Omental fat pad (tissue), 4 donors: ENCODE measurements at places on chromosomes 4 and X. TPM values are rescaled to one million over a fixed set of nuclear protein-coding genes. Genes with fewer than 3 reads are reported as not detected.

Gene GJB1
- total RNA-seq, result 0.31 TPM

Gene PCDH7
- 0.96 TPM for total RNA-seq

Gene TCEAL6
- total RNA-seq, result not detected

Gene CTAG1B
- not detected for total RNA-seq

Gene SUPT20HL1
- not detected for total RNA-seq

Gene SLC4A4
- total RNA-seq, result 8.4 TPM

Gene LEF1
- 2.2 TPM for total RNA-seq

Gene ATP5ME
- total RNA-seq, result 97.7 TPM

Gene CT55
- not detected for total RNA-seq

DNA sequence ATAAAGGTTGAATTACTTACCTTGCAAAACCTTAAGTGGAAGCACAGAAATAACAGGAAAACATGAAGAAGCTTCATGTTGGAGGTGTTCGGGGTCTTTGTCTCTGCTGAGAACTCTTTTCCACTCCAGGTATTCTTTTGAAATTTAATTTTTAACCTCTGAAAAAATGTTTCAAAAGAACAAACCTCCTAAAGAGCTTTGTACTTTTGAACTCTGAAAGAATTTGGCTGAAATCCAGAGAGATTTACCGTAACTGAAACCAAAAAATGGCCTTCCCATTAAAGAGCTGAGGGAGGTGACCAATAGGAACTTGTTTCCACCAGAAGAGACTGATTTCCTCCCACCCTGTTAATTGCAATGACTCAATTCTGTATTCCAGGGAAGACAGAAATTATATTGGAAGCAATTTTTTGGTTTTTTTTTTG, at the start of gene CFI:
Gene CFI (minus strand): TSS at position 105 of the 425 bp plus-strand sequence. CDS start 28 bp downstream, at position 77.
- DNase-seq, result no peak

- DNase-seq, result no peak
These were observed 258.0 kb downstream of the COL25A1 start for GRCh38 chr4:109044431-109044830.

DNA sequence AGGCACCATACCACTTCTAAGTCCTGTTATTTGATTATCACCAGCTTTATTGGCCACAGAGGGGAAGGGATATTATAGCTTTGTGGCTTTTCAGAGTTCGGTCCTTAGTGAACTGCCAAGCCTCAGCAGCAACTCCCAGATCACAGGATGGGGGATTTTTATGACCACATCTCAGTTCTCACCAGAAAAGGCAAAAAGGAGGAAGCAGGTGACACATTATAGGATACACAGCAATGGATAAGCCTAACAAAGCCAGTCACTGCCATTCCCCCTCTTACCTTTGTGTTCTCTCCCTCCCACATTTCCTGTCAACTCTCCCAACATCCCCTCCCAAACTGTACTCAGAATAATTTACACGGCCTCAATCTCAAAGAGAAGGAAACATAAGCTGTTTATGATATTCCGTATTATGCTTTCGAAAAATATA, 142.8 kb downstream of the MGST2 start:
- no peak for DNase-seq

GRCh38 chr4:27714073-27714472, 853.4 kb downstream of the STIM2 start:
- DNase-seq, result no peak

- DNase-seq, result no peak
These were observed 108.1 kb upstream of the IQCM start for GRCh38 chr4:149923736-149924135.

- DNase-seq, result no peak
These were observed 7.7 kb downstream of the NAT8L start for GRCh38 chr4:2066571-2067445.

GRCh38 chr4:76589402-76589801, 154.4 kb downstream of the SHROOM3 start:
- DNase-seq, result no peak

- no peak for DNase-seq
These were observed 77.4 kb downstream of the PLAC1 start for GRCh38 chrX:134580907-134581306.

GRCh38 chrX:42540146-42540545, 237.8 kb downstream of the PPP1R2C start:
- DNase-seq, result no peak

DNA sequence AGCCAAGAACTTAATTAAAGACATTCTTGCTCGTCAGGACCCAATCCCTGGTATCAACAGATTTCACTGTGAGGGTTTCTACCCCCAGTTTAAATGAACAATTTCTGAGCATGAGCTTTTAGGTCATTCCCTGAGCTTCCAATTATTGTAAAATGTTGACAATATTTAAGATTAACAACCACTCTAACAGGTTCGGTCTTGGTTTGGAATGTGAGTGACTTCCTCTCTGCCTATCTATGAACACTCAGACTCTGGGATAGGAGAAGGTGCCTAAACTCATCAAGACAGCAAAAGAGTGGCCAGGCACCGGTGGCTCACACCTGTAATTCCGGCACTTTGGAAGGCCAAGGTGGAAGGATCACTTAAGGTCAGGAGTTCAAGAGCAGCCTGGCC, 82.9 kb upstream of the TMEM150C start:
- DNase-seq, result no peak

DNA sequence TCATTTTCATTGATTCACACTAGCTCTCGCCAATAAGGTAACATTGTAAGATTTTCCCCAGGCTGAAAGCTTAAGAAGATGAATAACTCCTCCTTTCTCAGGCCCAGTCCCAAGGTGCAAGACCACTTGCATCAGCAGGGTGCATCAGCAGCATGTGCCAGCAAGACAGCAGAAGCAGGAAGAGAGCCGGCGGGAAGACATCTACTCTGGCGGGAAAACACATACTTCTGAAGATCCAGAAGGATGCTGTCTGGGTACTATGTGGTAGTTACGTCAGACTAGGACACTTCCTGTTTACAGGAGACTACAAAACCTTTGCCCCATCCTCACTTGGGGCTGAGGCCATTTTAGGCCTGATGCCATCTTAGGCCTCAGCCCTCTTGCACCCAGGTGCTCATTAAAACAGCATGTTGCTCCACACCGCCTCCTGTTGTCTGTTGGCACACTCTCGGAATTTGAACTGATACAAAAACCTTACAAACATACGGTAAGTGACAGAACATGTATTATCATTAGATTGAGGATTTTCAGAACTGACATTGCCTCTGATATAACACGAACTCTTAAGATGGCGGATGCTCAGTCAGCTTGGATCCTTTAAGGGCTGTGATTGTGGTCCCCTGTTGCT, 886.5 kb upstream of the EPHA5 start:
- no peak for DNase-seq

GRCh38 chrX:9164086-9164485, 130.2 kb upstream of the FAM9B start:
- no peak for DNase-seq

DNA sequence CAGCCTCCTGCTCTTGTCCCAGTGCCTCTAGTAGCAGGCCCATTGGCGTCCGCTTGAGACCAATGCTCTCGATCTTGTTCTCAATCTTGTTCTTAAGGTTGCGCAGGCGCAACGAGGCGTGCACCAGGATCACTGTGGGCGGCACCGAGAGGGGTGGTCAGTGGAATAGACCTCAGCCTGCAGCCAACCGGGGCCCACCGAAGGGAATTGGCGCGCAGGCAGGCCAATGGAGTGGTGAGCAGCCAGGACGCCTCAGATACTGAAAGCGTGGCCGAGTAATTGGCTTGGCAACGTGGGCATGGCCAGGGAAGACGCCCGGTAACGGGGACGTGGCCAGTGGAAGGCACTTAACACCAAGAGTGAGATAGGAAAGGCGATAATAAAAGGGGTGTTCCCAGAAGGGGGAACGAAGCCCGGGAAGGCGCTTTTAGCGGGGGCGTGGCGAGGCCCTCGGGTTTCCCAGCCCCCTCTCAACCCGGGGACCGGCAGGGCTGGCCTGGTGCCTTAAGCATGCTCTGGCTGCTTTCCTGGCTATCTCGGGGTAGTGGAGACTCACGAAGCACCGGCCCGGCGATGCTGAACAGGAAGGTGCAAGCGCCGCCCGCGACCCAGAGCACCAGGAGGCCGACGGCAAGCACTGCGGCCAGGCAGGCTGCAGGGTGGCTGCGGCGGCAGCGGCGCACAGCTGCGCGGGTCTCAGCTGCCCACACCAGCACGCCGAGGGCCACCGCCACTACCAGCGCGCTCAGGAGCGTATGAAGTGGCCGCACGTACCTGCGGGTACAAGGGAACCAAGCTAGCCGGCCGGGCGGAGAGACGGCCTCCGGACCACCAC, 1.7 kb downstream of the PRAF2 start:
- DNase-seq, result no peak

- DNase-seq, result no peak
These were observed 97.1 kb upstream of the USP9X start for GRCh38 chrX:40988100-40988499.

DNA sequence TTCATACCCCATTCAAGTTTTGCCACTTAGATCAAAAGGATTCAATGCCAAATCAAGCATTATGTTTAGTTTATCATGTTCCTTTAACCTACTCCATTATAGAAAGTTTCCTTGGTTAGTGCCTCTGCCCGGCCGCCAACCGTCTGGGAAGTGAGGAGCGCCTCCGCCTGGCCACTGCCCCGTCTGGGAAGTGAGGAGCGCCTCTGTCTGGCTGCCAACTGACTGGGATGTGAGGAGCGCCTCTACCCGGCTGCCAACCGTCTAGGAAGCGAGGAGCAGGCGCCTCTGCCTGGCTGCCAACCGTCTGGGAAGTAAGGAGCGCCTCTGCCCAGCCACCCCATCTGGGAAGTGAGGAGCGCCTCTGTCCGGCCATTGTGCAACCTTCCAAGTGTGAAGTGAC, 36.3 kb upstream of the PDGFRA start:
- no peak for DNase-seq

DNA sequence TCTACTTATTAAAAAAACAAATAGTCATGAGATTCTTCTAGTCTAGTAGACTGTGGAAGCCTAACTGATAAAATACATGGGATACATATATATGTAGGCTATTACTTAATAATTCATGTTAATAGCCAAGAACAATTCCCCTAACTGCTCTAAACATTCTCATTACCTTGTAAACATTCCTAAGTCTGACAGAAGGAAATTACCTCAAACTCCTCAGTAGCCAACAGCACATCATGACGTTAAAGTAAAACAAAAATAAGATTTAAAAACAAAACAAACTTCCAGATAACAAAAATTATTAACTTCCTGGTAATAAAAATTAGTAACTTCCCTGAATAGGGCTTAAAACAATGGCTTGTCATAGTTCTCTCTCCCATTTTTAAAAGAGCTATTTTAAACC, 109.2 kb downstream of the WDFY3 start:
- DNase-seq, result no peak

DNA sequence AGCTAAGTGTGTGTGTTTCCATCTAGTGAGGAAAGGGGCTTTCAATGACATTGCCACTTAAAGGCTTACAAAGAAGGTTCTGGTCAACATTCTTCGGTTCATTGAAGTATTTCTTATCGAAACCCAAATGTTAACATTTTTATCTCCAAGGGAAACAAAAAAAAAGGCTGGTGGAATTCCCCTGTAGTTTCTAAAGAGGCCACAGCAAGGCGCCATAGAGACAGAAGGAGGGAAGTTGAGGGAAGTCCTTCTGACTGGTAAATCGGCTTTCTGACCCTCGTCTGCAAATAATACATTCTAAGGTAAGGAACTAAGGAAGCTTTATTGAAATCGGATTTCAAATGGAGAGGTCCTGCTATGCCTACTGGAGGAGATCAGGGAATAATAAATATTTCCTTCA, 1.7 kb upstream of the ZFP42 start:
- DNase-seq, result no peak

GRCh38 chr4:183468210-183469095, 24.0 kb downstream of the CDKN2AIP start:
- no peak for DNase-seq

DNA sequence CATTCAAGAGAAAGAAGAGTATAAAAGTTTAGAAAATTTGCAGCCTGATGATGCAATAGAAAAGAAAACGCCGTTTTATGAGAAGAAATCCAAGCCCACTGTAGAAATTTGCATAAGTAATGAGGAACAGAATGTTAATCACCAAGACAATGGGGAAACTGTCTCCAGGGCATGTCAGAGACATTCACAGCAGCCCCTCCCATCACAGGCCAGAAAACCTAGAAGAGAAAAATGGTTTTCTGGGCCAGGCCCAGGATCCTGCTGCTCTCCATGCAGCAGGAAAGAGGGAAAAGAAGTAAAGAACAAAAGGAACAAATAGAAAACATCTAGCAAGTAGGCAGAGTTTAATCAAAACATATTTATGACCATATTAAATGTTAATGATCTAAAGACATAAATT, 119.0 kb downstream of the ANKRD50 start:
- DNase-seq, result no peak

DNA sequence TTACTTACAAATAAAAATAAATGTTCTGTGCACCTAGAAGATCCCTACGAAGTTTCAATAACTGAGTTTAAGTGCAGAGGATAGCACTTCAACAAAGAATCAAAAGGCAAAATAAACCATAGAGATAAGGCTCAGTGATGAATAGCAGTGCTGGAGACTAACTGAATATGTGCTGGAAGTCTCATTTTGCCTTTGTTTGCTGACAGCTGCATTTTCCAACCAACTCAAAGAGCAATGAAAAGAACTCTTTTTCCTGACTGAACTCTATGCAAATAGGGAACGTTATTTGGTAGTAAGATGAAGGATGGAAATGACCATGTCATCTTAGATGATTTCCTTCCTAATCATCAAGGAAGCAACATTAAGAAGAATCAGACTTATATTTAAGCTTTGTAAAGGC, 32.7 kb upstream of the ADH7 start:
- no peak for DNase-seq

DNA sequence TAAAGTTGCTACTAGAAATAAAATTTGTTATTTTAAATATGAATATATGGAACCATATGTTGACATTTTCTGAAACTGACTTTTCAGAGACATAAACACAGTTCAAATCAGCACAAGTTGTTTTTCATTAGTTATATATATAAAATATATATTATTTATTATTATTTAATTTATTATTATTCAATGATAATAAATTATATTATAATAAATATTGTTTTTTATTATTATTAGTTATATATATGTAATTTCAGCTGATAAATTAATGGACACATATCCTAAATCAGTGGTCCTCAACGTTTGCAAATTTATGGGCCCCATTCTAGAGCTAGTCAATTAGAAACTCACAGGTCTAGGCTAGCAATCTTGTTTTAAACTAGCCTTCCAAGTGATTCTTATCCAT, 809.3 kb downstream of the C4orf33 start:
- no peak for DNase-seq

- DNase-seq, result no peak
These were observed 98.0 kb downstream of the TBL1X start for GRCh38 chrX:9562851-9563250.

- no peak for DNase-seq
These were observed 85.4 kb downstream of the RPS3A start for GRCh38 chr4:151184523-151185458.

- no peak for DNase-seq
These were observed 16.3 kb downstream of the CD38 start for GRCh38 chr4:15794426-15794825.

- no peak for DNase-seq
These were observed 49.7 kb downstream of the NELFA start for GRCh38 chr4:1959104-1959384.

DNA sequence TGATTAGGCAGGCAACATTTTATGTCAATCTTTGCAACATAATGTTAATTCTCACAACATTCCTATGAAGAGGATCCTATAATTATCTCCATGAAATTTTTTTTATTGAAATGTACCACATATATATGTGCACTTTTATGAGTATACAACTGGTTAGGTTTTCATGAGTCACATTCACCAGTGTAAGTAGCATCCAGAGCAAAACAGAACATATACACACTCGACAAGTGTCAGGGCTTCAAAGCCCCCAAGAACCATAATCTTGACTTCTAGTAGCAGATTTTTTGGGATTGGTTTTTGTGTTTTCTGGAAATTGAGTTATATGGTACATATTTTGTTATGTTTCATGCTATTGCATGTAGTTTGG, 62.4 kb downstream of the ARHGAP10 start:
- no peak for DNase-seq
